ENCODE measurements at places on chromosomes 1 and 21.

DNA sequence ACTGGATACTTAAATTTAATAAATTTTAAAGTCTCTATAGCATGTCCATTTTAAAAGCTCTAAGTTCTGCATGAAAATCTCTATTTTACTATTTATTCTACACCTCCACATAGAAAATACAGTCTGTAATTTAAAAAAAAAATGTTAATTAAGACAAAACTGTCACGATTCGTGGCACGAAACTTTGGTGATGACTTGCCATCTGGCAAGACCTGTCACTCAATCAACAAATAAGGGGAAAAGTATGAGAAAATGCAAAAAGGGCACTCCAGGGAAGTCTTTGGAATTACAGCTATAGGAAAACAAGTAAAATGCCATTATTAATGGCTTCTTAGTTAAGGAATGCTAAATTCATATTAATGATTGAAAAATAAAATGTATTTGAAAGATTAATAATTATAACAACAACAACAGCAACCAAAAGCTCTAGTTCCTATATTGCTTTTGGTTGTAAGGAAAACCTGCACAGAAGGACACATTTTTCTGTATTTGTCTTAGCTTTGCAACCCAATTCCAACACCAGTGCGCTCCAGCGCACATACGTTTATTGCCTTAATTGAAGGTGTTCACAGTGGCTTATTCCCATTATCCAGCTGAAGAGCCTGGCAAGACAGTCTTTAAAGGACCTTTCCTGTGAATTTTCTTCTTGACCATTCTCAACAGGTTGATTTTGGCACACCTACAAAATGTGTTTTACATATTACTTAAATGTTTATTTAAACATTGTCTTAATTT is 107.8 kb downstream of the PLPPR5 start:
- DNase-seq = no peak

GRCh38 chr21:30251781-30252180 is 31.0 kb downstream of the KRTAP24-1 start:
- no peak for DNase-seq

DNA sequence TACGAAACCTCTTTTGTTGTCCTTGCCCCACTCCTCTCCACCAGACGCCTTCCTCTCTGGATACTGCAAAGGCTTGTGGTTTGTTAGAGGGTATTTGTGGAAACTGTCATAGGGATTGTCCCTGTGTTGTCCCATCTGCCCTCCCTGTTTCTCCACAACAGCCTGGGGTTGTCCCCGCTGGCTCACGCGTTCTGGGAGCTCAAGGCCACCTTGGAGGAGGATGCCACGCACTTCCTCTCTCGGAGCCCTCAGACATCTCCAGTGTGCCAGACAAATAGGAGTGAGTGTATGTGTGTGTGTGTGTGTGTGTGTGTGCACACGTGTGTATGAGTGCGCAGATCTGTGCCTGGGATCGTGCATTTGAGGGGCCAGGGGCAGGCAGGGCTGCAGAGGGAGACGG is 37.6 kb upstream of the IL19 start:
- DNase-seq = no peak

GRCh38 chr1:41122851-41123518 is 101.5 kb upstream of the SLFNL1 start:
- no peak for DNase-seq

DNA sequence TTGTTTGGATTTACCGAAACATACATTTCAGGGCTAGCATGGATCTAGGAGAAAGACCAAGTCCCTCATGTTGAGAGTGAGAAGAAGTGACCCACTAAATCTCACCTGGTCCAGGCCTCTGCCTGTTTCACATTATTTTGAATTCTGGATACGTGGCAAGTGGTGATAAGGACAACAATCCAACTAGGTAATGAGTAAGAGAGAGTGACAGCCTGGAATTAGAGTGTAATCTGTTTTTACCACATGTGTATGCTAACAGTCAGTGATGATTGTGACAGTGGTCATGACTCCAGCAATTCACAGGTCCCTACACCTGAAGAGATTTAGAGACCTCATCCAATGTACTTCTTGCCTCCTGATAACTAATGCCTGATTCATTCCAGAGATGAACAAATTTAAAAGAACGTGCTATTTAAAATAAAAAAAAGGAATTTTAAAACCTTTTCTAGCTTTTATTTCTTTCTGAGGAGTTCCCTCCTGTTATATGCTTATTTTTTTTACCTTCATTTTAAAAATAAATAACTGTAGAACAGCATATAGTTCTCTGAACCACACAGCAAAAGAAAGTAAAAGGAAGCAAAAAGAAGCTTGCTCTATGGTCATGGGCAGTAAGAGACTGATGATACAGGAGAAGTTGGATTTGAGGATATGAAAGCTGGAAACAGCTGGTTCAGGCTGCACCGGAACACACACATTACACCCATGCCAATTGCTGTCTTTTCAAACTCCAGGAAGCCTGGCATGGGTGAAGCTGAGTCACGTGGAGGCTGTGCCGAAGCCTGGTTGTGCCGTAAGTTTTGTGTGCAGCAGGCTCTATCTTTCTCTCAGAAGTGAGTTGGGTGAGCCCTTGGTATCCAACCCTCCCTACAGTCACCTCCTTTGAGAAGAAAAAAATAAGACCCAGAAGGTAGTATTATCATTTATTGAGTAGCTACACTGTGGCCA is 14.7 kb downstream of the C1orf116 start:
- no peak for DNase-seq

- DNase-seq = no peak
Measured at GRCh38 chr1:243494741-243495431, 239.0 kb downstream of the SDCCAG8 start.

- DNase-seq = no peak
Measured at GRCh38 chr1:27543284-27543683, 53.3 kb upstream of the WASF2 start.

- DNase-seq = no peak
Measured at GRCh38 chr1:115412286-115412685, 74.2 kb upstream of the NGF start.

DNA sequence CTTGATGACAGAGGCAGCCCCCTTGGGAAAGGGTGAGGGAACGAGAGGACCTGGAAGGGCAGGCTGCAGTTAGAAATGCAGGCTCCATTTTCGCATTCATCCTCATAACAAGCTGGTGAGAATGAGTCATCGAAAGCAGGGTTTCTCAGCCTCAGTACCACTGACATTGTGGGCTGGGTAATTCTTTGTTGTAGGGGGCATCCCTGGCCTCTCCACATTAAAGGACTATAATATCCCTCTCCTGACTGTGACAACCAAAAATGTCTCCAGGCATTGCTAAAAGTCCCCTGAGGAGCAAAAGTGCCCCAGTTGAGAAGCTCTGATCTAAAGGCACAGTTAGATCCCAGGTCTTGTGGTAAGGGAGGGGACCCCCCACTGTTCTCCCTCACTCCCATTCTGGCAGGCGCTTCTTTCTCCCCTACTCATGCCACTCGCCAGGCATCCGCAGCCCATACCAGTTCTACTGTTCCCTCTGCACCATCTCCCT is 20.4 kb downstream of the KCNN3 start:
- DNase-seq = peak; percentile 32

DNA sequence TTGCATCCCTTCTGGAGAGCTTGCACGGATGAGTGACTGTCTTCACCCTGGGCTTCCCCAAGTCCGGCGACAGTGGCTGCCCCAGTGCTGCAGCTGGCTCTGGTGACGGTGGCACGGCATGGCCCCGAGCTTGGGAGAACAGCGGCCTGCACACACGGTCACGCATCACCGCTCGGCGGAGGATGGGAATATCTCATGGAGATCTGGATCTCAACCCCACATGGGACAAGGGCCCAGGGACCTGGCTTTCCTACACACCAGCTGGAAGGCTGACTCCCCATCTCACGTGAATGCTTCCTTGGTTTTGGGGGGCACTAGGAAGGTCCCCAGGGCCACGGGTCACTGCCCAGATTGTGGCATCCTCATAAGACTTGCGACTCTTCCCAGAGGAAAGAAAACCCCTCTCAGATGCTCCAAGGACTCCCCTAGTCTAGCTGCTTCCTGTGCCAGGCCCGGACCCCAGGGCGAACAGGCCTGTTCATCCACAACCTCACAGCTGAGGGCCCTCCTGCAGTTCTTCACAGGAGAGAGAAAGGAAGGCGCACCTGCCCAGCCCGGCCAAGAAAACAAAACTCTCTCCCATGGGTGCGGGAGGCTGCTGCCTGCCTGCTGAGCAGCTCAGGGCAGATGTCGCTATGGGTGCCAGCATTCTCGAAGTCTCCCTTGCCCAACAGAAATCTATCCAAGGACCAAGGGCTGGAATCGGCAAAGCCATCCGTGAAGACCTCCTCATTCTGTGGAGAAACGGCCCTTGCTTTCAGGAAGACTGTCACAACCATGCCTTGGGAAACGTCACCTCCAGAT is 9.9 kb downstream of the CFAP410 start:
- DNase-seq = no peak

- DNase-seq = peak; percentile 50
Measured at GRCh38 chr1:160078512-160079195, 2.7 kb upstream of the KCNJ9 start.

DNA sequence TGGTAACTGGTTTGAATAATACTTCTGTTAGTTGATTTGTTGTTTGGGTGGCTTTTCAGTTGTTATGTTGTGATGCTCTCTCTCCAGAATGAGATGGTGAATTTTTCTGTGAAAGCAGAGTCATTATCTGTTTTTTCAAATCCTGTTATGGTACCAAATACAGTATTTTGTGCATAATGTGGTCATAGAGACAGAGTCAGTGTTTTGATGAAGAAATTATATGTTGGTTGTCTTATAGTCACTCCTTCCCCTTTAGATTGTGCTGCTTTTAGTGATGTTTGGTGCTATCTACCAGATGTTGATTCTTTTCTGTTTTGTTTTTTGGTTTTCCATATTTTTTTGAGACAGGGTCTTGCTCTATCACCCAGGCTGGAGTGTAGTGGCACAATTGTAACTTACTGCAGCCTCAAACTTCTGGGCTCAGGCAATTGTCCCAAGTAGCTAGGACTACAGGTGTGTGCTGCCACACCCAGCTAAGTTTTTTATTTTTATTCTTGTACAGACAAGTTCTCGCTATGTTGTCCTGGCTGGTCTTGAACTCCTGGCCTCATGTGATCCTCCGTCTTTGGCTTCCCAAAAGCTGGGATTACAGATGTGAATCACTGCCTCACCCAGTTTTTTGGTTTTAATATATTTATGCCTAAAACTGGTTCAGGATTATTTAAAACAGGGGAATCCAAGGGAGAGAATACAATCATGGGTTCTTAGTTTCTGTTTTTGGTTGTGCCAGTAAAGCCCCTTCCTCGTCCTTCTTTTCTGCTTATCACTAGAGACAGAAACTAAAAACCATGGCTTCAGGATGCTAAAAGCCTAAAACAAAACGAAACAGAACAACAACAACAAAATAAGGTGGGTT is 7.3 kb downstream of the PPP2R5A start:
- DNase-seq = no peak

- DNase-seq = no peak
Measured at GRCh38 chr1:197277166-197277565, 9.1 kb downstream of the CRB1 start.

DNA sequence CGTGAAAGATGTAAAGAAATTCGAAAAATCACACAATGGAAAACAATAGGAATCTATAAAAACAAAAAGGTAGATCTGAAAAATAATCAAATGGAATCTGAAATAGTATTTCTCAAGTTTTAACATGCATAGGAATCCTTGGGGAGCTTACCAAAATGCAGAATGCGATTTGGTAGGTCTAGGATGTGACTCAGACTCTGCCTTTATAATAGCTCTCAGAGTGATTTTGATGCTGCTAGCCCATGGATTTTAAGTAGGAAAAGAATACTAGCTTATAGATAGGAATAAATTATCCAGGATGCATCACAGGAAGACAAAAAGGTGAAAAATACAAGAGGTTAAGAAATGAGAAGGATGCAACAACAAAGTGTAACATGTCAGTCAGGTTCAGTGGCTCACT is 14.1 kb upstream of the RABGGTB start:
- DNase-seq = no peak

GRCh38 chr1:241181471-241181870 is 175.5 kb downstream of the RGS7 start:
- DNase-seq = no peak

- no peak for DNase-seq
Measured at GRCh38 chr1:175810305-175810704, 66.9 kb upstream of the TNR start.

DNA sequence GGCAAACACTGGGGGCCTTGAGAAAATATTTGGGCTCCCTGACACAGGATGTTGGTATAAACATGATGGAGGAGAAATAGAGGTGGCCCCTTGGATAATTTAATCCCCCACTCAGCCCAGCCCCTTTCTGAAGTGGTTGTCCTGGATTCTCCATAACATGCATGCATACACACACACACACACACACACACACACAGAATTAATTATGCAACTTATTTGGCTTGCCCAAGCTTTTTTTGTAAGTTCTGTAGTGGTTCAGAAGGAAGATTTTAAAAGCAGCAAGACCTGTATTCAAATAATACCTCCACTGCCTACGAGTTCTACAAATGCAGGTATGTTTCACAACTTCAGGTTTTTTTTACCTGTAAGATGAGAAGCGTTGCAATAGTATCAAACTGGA is 15.0 kb downstream of the ATF3 start:
- DNase-seq = no peak

- DNase-seq = no peak
Measured at GRCh38 chr1:3116560-3116959, 47.6 kb downstream of the PRDM16 start.

DNA sequence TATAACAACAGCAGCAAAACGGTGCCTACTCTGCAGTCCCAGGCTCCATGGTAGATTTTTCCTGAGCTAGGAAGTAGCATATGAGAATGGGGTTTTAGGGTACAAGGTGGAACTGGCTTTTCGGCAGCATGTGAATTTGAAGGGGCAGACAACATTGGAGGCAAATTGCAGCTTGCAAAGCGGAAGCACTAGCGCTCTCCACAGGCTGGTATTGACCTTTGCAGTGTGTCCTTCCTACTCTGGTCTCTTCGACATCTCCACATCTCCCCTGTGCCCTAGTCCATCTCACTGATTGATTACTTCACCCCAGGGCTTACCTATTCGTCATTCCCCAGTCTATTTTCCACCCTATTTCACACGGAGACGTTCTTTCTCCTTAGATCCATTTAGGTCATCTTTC is 13.0 kb downstream of the IGSF21 start:
- DNase-seq = no peak

GRCh38 chr1:93576346-93576745 is 105.3 kb downstream of the BCAR3 start:
- no peak for DNase-seq

DNA sequence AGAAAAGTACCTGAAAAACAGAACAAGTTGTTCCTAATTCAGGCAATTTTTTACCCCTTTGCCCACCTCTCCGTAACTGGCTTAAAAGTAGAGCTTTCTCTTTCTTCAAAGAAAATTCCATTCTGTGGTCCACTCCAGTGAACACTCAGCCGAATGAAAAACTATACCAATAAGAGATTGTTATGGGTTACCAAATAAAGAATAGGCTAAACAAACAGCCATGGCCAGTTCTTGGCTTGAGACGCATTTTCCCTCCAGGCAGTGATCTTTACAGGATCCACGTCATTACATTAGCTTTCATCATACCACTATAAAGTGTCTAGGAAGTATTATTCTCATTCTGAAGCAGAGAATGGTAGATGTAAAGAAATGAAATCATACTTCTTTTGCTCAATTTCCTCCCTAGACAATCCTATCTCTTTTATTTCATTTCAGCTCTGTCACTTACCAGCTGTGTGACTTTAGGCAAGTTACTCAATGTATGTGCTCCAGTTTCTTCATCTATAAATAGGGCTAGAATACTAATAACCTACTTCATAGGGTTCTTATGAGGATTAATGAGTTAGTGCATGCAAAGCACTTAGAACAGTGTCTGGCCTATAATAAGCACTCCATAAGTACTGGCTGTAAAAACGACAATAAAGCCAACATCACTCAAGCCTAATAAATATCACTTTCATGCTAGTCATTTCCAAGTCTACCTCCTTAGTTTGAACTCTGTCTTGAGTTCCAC is 26.5 kb upstream of the TRIM45 start:
- no peak for DNase-seq
